ENCODE measurements at places on chromosomes 7 and 10.

DNA sequence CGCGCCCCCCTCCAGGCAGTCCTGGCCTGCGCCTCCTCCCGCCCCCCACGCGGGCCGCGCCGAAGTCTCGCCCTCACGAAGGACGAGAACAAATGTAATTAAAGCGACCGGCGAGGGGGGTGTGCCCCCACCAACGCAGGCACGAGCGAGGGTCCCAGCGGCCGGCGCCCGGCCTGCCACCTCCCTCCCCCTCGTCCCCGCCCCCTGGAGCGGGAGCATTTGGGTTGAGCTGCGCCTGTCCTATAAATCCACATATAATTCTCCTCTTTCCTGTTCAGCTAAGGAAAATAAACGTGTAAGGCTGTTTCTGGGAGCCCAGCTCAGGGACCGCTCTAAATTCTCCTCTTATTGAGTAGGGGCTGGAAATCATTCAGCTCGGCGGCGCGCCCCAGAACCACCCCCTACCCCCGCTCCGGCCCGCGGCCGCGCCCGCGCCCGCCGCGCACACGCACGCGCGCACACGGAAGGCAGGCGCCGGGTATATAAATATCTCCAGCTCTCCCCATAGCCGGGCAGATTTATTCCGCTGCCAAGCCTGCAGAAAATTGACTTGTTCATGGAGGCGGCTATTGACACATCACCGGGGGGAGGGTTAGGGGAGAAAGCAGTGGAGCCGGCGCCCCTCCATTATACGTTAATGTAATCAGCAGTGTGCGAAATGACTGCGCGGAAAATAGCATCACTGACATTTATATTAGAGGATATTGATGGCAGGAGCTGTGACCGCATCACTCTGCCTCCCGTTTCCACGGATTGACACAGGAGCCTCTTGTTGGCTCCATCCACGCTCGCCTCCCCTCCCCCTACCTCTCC is 61.6 kb upstream of the BTRC start:
- no peak for DNase-seq

- DNase-seq, result no peak
Measured at GRCh38 chr10:21526860-21527597, 1.5 kb upstream of the SKIDA1 start.

DNA sequence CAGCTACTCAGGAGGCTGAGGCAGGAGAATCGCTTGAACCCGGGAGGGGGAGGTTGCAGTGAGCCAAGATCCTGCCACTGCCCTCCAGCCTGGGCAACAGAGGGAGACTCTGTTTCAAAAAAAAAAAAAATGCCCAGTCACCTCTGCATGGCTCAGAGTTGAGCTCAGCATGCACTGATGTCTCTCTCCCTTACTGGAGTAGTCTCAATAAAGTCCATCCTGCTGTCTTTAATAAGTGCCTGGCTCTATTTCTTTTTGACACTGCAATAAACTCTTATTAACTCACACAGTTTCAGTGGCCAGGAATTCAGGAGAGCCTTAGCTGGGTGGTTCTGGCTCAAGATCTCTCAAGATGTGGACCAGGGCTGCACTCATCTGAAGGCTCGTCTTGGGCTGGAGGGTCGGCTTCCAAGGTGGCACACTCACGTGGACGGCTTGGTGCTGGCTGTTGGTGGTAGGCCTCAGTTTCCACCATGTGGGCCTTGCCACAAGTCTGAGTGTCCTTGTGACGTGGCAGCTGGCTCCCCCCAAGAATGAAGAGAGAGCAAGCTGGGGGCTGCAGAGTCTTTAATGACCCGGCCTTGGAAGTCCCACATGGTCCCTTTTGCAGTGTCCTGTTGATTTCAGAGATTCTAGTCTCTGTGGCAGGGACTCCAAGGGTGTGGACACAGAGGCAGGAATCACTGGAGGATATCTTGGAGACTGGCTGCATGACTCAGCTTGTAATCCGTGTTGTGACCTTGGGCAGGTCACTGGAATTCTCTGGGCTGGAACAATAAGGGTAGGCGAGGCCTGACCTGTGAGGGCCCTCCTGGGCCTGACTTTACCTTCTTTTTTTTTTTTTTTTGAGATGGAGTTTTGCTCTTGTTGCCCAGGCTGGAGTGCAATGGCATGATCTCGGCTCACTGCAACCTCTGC is 85.9 kb upstream of the KMT2C start:
- no peak for DNase-seq

DNA sequence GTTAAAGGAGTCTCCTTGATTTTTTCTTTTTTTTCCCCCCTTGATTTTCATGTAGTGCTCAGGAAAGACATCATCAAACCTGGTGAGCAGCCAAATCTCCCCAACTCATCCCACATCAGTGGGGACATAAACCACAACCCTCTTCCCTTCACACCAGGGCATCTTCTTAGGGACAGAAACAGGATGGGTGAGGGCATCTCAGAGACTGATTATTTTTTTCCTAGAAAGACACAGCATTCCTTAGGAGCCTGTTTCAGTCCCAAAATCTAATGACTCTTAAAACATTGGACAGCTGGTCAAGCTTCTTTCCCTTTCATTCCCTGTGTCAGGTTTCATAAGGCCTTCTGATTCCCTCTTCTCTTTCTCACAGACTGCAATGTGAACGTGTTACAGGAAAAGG is 31.5 kb upstream of the GSAP start:
- DNase-seq, result no peak

- DNase-seq, result no peak
Measured at GRCh38 chr7:132138817-132139216, 437.5 kb downstream of the PLXNA4 start.

DNA sequence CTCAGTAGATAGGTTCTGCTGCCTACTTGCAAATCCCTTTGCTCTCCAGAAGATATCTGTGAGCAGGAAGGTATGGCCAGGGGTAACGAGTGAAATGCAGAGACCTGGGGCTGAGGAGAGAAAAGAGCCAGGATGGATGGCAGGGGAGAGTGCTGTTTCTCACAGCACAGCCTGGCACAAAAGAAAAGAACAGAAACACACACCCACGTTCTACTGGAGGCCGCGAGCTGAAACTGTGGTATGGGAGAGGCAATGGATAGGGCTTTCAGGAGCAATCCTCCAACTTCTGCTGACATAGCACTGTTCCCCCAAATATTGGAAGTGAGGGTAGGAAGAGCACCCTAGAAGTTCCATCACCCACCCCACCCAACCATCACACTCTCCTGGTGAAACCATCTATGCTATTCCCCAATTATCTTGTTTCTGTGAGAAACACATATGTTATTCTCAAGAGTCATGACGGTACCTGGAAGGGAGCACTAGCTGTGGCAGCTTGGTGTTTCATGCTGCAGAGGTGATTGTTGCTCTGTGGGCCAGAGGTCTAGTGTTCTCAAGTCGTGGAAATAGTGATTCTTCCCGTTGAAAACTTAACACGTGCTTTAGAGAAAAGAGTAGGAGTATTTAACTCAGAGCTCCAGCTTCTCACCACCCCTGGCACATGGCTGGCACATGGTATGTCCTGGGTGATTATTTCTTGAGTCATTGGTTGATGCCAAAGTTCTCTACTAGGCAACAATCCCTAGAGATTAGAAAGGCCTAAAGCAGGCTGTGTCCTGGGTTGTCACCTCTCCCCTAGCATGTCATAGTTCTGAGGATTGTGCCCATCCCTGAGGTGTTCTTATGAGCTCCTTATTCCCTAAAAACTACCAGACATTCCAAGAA is 198.3 kb downstream of the PLXNA4 start:
- no peak for DNase-seq

DNA sequence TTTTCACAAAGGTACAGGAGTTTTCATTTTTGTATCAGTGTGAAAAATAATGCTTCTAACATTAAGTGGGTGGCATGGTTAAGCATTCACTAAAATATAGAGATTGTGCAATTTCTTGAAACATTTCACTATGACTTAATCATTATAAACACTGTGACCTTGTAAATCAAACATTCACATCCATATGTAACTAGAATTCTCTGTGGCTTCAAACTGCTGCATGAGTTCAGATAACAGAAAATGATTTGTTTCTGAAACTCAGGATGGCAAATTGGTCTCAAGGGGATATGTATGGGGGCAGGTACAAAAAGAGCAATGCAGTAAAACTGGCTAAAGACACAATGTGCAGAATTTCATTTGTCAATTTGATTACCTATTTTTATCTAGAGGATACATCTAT is 3.8 kb downstream of the FAM133B start:
- DNase-seq, result no peak

DNA sequence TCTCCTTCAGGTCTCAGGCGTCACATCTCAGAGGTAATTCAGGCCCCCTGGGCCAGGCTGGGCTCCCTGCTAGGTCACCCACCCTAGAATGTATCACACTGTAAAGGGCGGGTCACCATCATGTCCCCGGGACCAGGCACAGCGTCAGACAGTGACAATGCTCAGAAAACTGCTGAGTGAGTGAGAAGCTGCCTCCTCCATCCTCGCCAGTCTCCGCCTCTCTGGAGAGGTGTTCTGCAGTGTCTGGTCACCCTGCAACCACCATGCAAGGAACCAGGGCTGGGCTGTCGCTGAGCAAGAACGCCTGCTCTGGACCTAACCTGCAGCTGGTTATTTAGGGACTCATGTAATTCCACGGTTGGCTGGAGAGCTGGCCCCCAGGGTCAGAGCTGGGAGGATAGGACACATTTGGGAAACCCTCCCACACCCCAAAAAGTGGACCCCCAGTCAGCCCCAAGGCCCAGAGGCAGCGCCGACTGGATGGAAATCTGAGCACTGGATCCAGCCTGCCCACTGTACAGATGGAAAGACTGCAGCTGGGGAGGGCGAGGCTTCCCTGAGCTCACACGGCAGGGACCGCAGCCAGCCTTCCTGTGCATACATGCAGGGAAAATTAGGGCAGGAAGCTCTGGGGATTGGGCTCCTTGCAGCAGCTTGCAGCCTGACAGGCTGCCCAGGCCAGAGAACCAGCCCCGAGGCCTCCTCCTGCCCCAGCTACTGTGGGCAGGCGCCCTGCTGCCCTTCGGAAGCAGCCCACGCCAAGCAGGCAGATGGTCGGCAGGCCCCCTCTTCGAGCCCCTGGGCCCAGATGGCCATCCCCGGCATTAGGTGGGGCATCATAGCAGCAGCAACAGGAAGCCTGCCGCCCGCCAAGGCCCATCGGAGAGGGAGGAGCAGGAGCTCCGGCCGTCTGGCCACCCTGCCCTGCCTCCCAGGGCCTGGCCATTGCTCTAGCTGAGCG is 105.4 kb upstream of the ZMIZ1 start:
- no peak for DNase-seq

DNA sequence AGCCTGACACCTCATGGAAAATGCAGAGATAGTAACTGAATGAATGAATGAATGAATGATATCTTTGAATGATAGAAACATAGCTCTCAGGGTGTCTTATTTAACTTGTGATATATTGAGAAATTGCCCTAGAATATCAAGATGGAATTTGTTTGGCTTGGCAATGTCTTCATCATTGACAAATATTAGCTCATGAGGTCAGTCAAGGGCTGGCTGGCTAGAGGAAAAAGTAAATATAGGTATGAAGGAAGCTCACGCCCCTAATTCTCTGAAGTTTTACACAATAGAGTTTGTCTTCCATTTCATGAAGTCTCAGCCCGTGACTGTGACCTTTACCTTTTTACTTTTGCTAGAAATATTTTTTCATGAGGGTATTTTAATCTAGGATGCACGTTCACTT is 305.2 kb downstream of the ADARB2 start:
- DNase-seq, result no peak

GRCh38 chr7:133560900-133561299 is 308.0 kb downstream of the EXOC4 start:
- DNase-seq, result no peak

DNA sequence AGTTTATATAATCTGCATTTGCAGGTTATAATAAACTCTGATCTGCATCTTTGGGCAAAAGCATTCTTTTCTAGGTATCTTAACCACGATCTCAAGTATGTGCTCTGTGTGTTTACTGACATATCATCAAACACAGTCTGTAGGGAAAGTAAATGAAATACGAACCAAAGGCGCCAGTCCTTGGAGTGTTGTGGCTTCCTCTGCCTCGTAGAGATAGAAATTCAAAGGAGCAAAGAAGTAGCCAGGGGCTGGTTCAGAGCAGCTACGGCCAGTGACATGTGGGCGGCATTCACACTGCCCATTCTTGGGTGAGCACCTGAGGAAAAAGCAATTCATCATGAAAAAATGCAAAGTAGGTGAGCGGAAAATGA is 38.7 kb downstream of the LAMB4 start:
- DNase-seq, result no peak

DNA sequence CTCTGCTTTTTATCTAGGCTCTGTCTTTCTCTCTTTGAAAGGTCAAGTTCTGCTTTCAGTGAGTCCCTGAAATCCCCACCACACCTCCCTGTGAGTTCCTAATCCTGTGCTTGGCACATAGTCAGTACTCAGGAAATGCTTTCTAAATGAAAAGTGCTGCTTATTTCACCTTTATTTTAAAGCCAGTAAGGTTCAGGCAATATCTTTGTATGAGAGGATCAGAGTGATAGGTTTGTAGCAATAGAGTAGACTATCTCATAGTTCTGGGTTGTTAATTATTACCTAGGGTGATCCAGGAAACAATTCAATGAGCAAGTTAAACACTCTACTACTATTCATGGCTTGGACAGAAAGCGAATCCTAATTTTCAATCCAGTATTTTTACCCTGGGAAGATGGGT is 7.4 kb upstream of the LAMB1 start:
- DNase-seq, result no peak

GRCh38 chr7:13044309-13044708 is 356.9 kb downstream of the ARL4A start:
- no peak for DNase-seq

GRCh38 chr10:101046332-101047238 is 15.2 kb upstream of the KAZALD1 start:
- no peak for DNase-seq

- no peak for DNase-seq
Measured at GRCh38 chr7:130178251-130178650, 27.0 kb downstream of the TMEM209 start.
